ENCODE measurements at places on chromosomes 5 and 9. TPM values are rescaled to one million over a fixed set of nuclear protein-coding genes. Genes with fewer than 3 reads are reported as not detected.

DNA sequence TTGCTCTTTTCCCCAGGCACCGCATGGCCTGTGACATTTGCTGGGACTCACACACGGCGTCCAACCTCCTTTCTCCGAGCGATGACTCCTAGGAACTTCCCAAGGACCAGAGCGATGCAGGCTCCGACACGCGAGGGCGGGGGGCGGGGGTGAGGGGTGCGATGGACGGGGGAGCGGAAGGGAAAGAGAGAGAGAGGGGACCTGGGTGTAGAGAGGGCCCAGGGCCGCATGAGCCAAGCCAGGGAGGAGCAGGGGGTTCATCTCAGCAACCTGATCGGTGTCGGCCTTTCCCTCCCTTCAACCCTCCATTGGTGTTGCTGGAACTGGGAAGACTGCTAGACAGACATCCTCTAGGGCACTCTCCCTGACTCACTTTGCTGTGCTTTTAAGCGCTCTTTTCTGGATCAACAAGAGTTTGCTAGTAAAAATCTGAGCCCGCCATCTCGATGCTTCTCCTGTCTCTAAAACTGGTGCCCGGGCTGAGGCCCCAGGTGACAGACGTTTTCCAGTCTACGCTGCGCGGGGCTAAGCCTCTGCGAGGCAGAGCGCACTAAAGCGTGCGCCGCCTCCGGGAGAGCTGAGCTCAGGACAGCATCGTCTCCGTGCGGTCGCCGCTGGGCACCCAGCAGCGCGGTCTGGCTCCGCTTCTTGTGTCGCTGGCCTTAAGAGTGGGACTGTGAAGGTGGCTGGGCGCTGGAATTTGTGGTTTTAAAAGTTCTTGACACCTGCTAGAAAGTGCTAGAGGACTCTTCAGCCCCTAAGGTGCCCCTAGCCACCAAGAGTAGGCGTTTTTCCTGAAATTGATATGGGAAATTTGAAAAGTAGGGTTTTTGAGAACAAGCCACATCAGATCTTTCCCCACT, 1.0 kb upstream of the TSLP start:
- no peaks in the 10 kb centered on the region for H3K4me1 ChIP-seq
- peak overlapping the region; percentile 35 for H3K4me3 ChIP-seq
- H3K27me3 ChIP-seq: peaks cover 35% of the 10 kb centered on the region
- no peak overlapping the region for H3K27ac ChIP-seq
- DNase-seq: peak; percentile 49

Gene PRRX2
- 1.8 TPM for total RNA-seq

Gene OR1J1
- not detected for total RNA-seq

Gene TSSK1B
- total RNA-seq: 0.13 TPM

GRCh38 chr9:98708103-98708932, 417 bp downstream of the GABBR2 start:
- no peak overlapping the region for H3K27ac ChIP-seq
- DNase-seq: no peak
- H3K4me1 ChIP-seq: no peaks in the 10 kb centered on the region
- H3K4me3 ChIP-seq: no peak overlapping the region

DNA sequence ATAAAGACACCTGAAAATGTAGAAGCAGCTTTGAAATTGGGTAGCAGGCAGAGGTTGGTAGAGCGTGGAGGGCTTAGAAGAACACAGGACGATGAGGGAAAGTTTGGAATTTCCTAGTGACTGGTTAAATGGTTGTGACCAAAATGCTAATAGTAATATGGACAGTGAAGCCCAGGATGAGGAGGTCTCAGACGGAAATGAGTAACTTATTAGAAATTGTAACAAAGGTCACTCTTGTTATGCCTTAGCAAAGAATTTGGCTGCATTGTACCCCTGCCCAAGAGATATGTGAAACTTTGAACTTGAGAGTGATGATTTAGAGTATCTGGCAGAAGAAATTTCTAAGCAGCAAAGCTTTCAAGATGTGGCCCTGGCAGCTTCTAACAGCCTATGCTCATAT, 382.5 kb downstream of the KCNN2 start:
- no peak for DNase-seq
- no peak overlapping the region for H3K27ac ChIP-seq
- no peaks in the 10 kb centered on the region for H3K4me1 ChIP-seq
- H3K36me3 ChIP-seq: no peaks in the 10 kb centered on the region
- H3K4me3 ChIP-seq: no peak overlapping the region
- H3K27me3 ChIP-seq: no peaks in the 10 kb centered on the region

- H3K27ac ChIP-seq: no peak overlapping the region
- DNase-seq: no peak
- no peaks in the 10 kb centered on the region for H3K27me3 ChIP-seq
- H3K4me1 ChIP-seq: no peaks in the 10 kb centered on the region
- no peak overlapping the region for H3K4me3 ChIP-seq
These were observed 55.1 kb upstream of the XPA start for GRCh38 chr9:97752274-97752673.

Gene STK32A
- 8.6 TPM for total RNA-seq

GRCh38 chr5:151047814-151048425, 27.5 kb downstream of the GPX3 start:
- H3K4me1 ChIP-seq: no peaks in the 10 kb centered on the region
- H3K36me3 ChIP-seq: peaks cover 60% of the 10 kb centered on the region
- H3K27ac ChIP-seq: no peak overlapping the region
- DNase-seq: no peak

All from kidney (tissue), 22 donors.